Stimulated activated CD8-positive, alpha-beta memory T cell treated with anti-CD3 and anti-CD28 coated beads, Interleukin-4, amount 100 ng/mL, for 1 hour (primary cell): ENCODE measurements at places on chromosomes 12 and 14.

DNA sequence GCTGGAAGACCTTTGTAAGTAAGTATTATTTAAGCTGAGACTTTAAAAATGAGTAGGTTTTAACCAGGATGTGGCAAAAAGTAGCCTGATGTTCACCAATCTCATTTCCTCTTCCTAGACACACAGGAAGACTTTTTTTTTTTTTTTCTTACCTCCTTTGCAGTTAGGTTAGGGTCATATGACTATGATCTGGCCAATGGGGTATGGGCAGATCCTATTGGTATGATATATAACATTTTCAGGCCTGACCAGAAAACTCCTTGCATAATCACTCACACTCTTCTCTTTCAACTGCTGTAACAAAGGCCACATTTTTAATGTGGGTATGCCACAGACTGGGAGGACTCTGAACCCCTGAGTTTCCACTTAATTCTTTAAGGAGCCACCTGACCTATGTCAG is 2.7 kb upstream of the RPS6KA5 start:
- DNase-seq, result no peak

DNA sequence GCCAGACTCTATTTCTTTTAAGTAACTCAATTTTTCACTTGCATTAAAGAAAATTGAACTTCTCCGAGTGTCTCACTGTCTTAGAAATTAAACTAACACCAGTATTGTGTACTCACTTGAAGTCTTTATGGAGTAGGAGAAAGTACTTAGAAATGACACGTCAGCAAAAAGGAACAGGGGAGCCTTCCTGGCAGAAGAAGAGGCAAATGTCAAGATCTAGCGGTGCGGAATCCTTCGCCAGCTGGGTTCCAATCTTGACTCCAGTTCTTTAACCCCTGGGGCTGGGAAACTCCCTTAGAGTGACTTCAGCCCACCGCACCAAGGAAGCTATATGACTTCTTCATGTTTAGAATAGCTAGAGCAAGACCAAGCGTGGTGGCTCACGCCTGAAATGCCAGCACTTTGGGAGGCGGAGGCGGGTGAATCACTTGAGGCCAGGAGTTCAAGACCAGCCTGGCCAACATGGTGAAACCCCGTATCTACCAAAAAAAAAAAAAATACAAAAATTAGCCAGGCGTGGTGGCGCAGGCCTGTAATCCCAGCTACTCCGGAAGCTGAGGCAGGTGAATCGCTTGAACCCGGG is 34.4 kb downstream of the WBP11 start:
- no peak for DNase-seq

- no peak for DNase-seq
Measured at GRCh38 chr14:95043314-95043713, 114.0 kb downstream of the DICER1 start.

- no peak for DNase-seq
Measured at GRCh38 chr14:91706996-91707395, 24.9 kb downstream of the CATSPERB start.

GRCh38 chr14:21248338-21248737 is 20.9 kb downstream of the HNRNPC start:
- no peak for DNase-seq

DNA sequence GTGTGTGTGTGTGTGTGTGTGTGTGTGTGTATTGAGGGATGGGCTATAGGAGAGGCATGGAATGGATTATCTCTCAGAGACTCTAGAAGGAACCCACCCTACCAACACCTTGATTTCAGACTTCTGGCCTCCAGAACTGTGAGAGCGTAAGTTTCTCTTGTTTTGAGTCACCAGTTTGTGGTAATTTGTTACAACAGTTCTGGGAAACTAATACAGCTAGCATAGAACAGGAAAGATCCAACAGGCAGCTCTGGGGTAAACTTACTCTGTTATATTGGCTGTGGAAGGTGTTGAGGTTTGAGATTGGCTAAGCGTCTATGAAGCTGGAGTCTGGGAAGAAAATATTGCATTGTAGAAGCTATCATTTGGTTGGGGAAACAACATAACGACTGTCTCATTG is 334.3 kb downstream of the AACS start:
- DNase-seq, result no peak

GRCh38 chr12:99392091-99392850 is 255.3 kb upstream of the GARIN6 start:
- no peak for DNase-seq

DNA sequence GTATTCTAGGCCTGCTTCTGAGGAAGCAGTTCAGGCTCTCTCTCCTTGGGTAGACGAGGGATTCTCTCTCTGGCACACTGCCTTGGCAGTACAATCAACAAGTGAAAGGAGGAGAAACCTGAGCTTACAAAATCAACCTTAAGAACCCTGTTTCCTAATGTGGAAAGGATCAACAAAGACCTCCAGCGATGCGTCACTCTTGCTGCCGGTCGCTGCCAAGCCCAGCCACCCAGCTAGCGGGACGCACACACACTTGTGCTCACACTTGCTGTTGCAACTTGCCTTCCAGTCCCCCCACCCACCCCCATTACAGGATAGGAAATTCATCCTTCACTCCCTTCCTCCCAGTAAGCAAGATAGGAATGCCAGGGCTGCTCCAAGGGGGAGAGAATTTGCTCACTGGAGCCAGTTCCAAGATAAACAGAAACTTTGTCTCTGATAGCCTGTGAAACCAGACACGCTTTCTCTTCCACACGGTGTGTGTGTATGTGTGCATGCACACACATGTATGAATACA is 144.3 kb downstream of the BCL11B start:
- no peak for DNase-seq

DNA sequence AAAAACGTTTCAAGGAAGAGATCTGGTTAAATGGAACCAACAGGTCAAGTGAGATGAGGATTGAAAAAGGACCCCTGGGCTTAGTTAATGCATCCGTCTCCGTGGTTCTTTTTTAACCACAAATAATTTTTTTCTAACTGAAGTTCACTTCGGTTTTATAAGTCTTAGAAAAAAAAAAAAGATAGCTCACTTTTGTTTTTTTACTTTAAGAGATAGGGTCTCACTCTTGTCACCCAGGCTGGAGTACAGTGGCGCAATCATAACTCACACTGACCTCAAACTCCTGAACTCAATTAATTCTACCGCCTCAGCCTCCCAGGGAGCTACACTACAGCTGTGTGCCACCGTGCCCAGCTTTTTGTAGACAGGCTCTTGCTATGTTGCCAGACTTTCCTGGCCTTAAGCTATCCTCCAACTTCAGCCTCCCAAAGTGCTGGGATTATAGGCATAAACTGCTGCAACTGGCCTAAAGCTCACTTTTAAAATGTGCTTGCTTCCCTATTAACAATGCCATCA is 11.8 kb downstream of the HNRNPC start:
- DNase-seq, result no peak
